Globus pallidus (tissue), 1 donor: ENCODE measurements at places on chromosomes 7 and 10.
A peak's percentile ranks its signal among the peaks of the same experiment; 100 is the strongest.

DNA sequence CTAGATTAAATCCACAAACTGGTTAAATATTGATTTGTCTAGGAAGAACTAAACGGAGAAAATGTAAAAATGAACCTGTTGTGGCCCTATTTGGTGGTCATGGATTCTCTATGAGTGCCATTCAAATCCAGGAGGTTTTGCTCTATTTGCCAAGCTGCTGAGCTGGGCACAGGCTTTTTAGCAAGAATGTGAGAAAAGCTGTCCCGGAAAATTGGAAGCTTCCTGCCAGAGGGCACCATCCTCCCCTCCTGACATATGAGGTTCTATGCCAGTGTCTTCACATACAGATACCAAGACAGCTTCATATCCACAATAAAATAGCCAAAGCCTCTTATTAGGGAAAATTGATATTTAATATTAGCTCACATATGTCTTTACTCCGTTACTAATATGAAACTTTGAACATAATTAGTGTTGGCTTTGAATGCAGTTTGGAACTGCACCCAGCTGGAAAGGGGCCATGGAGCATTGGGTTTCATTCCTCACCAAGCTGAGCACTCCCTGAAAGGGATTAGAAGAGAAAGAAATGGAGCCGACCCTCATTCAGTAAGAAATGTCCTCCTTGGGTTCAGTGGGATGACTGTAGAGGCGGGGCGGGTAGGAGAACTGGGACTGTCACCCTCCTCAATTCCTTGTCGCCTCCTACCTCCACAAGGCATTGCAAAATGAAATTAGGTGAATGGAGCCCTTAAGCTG is 47.8 kb downstream of the NRCAM start:
- peak; percentile 46 for DNase-seq

GRCh38 chr10:27440021-27440420 is 64.1 kb upstream of the RAB18 start:
- no peak for DNase-seq

DNA sequence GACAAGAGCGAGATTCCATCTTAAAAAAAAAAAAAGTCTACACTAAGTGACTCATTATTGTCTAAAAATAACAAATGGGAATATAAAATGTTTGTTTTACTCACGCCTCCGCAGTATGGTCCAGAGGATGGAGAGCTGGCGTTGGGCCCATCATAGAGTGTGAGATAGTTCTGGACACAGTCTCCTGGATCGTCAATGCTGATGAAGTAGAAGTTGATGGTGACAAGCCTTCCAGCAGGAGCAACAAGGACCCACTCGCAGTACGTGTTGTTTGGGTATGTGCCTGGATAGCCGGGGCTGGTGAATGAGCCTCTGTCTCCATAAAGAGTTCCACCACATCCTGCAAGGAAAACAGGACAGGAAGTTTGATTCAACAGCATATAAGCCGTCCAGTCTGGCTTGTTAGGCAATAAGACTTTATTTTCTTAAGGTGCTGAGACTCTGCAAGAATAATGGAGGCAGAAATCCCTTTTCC is 11.5 kb upstream of the RSU1 start:
- no peak for DNase-seq

GRCh38 chr10:12766223-12766622 is 235.3 kb downstream of the CCDC3 start:
- DNase-seq, result no peak

GRCh38 chr7:151109094-151110048 is 23.1 kb downstream of the AGAP3 start:
- DNase-seq, result no peak

- DNase-seq, result no peak
Observed at GRCh38 chr10:68118657-68119056, 9.4 kb downstream of the MYPN start.

DNA sequence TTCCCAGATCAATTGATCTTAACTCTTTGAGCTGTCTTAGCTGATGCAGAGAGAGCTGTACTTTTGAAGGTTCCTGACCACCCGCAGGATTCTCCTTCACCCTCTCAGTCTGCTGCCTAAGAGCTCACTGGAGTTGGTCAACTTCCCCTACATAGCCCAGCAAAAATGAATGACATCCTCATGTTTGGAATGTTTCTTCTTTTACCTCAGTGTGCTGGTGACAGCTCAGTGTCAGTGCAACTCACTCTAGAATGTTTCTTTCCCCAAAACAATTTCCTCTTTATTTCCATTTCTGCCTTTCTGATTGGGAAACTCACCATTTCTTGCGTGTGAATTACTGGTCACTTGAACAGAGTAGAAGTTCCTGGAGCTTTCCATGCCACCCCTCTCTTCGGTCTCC is 48.7 kb downstream of the LSMEM1 start:
- DNase-seq, result no peak

DNA sequence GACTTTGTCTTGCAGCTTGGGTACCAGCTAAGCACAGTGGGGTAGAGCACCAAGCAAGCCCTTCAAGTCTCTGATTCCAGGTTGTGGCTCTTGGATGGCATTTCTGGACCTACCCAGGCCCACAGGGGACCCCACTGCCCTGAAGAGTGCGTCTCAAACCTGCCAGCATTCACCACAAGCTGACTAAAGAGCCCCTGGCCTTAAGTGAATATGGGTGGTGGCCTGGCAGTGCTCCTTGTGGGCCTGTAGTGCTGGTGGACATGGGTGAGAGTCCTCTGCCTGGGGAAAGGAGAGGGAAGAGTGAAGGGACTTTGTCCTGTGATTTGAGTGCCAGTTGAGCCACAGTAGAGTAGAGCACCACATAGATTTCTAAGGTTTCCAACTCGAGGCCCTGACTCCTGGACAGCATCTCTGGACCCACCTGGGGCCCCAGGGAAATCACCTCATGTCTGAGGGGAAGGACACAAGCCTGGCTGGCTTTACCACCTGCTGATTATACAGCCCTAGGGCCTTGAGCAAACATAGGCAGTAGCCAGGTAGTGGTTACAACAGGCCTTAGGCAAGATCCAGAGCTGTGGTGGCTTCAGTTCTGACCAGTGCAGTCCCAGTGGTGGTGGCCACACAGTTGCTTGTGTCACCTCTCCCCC is 23.7 kb downstream of the GSDME start:
- no peak for DNase-seq

GRCh38 chr7:18530224-18531179 is 35.0 kb downstream of the HDAC9 start:
- no peak for DNase-seq

- DNase-seq, result no peak
Observed at GRCh38 chr7:38465956-38466355, 165.2 kb downstream of the AMPH start.

- no peak for DNase-seq
Observed at GRCh38 chr7:41916450-41916927, 213.6 kb upstream of the INHBA start.

DNA sequence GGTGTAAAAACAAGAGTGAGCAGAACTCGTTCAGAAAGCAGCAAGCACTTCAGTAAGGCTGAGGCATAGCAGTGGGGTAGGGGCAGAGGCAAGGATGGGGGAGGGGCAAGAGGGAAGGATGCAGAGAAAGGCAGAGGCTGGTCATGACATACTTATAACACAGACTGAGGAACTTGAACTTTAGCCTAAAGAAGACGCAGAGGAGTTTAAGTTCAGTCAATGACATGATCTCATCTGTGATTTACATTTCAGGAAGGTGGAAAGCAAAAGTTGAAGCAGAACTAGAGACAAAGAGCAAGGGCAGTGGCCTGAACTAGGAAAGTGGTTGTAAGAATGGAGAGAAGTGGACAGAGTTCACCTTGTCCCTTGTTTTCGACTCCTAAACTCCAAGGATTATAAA is 15.8 kb downstream of the MACC1 start:
- no peak for DNase-seq

DNA sequence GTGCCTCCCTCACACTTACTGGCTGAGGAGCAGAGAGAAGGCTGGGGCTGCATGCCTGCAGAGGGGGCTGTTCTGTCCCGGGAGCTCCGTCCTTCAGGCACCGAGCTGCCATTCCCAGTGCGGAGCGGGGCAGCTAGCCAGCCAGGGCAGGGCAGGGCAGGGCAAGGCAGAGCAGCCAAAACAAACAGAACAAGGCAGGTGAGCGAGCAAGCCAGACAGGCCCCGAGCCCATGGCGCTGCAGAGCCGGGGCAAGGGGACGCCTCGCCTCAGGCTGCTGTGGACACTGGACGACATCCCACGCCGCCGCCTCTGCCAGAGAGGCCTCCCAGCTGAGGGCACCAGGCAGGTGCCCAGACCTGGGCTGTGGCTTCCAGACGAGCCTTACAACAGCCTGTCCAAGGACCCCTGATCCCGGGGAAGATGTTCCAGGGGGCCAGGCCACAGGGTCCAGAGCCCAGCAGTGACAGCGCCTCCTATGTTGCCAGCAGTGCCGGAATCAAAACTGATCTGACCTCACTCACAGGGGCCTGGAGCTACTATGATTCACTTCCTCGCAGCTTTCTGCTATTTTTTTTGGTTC is 8.2 kb upstream of the NDST2 start:
- no peak for DNase-seq
